Testis (tissue), 5 donors: ENCODE measurements at places on chromosomes 6 and 20. TPM values are rescaled to one million over a fixed set of nuclear protein-coding genes. Genes with fewer than 3 reads are reported as not detected.

DNA sequence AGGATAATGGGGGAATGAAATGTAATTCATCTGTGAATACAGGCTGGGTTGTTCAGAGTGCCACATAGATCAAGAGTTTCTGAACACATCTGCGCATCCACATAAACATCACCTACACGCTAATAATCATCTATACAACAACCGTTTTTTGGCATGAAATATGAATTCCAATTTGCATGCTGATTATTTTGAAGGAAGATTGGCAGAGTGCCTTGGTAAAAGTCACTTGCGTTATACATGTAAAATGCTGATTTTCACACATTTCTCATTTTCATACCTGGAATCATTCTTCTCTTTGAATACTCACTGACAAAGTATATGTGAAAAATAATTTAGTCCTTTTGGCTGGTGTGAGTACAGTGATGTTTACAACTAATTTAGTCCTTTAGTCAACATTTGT, 17.7 kb downstream of the COL9A1 start:
- DNase-seq = no peak

- peak; percentile 49 for DNase-seq
Measured at GRCh38 chr6:13488015-13488895, 855 bp upstream of the GFOD1 start.

DNA sequence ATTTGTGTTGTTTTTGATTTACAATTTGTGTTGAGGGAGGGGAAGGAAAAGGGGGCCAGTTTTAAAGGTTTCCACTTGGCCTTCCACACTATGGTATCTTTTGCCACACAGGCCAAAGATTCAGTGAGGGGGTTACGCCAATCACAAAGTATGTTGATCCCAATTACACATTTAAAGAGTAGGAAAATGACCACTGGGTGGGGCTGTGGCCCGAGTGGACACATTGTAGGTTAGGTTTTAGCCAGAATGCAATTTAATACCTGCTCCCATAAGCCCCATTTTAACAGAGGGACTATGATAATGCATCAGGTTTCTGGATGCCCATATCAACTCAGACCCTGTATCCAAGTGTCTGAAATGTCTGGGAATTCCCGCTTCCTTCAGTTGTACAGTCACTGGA, 15.6 kb downstream of the VGLL2 start:
- DNase-seq = no peak

GRCh38 chr6:29519291-29520010, 31.7 kb upstream of the MAS1L start:
- no peak for DNase-seq

GRCh38 chr20:32235331-32236047, 27.8 kb downstream of the POFUT1 start:
- DNase-seq = no peak

DNA sequence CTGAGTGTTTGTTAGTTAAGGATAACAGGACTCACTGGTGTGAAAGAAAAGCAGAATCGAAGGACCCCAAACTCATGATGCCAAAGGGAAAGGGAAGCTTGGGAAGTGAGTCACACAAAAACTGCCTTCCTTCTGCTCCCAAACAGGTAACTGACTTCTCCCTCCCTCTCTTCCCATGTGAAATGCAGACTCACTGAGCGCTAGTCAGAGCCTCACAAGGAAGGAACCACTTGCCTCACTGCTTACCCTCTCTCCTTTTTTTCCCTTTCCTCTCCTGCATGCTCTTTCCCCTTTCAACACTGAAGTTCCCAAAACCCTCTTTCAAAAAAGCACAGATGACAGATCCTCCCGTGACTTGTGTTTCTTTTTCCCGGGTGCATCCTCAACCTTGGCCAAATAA, 56.4 kb downstream of the LYRM4 start:
- no peak for DNase-seq

DNA sequence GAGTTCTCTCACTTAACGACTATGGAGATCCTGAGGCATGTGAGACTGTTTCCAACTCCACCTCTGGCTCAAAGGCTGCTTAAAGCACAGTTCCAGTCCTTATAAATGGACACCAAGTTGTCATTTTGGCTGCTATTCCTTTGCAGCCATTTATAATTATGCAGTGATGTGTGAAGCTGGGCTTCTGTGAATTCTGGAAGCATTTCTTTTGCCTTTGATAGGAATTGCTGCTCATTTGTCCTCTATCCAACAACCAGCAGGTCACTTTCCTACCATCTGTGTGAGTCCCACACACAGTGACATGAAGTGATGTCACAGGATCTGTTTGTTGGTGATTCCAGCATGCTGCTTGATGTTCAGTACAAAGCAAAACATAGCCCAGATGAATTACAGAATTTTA, 28.5 kb upstream of the EFHC1 start:
- no peak for DNase-seq

DNA sequence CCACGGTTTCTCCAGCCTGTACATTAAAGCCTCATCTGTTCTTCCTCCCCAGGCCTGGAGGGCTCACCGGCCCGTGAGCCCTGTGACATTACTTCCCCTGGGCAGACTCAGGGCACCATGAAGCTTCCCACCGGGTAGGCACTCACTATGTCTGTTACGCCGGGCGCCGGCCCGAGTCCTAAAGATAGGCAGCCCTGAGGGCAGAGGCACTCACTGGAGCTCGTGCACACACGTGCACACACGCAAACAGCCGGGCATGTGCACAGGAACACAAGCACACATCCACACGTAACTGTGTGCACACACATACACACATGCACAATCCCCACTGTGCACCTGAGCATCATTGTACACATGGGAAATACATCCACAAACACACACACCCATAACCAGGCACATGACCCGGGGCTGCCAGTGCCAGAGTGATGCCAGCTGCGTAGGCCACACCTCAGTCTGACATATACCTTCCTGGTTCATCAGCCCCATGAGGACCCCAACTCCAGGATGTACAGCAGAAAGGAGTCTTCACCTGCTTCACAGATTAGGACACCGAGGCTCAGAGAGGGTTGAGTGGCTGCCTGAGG, 83.7 kb downstream of the YTHDF1 start:
- DNase-seq = no peak

GRCh38 chr20:20664795-20665589, 47.5 kb downstream of the RALGAPA2 start:
- peak; percentile 22 for DNase-seq

DNA sequence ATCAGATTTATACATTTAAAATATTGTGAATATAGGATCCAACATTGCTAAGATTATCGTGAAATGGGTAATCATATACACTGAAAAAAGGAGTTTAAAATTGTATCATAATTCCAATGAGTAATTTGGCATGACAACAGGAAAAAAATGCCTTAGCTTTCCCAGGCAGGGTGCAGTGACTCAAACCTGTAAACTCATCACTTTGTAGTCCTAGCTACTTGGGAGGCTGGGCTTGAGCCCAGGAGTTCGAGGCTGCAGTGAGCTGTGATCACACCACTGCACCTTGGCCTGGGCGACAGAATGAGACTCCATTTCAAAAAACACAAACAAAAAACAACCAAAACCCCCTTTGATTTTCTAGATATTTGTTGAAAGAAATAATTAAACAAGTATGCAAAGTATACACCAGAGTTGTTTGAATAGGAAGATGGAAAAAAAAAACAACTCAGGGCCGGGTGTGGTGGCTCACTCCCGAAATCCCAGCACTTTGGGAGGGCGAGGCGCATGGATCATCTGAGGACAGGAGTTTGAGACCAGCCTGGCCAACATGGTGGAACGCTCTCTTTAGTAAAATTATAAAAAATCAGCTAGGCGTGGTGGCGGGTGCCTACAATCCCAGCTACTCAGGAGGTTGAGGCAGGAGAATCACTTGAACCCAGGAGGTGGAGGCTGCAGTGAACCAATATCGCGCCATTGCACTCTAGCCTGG, 98.7 kb downstream of the TRERF1 start:
- no peak for DNase-seq

DNA sequence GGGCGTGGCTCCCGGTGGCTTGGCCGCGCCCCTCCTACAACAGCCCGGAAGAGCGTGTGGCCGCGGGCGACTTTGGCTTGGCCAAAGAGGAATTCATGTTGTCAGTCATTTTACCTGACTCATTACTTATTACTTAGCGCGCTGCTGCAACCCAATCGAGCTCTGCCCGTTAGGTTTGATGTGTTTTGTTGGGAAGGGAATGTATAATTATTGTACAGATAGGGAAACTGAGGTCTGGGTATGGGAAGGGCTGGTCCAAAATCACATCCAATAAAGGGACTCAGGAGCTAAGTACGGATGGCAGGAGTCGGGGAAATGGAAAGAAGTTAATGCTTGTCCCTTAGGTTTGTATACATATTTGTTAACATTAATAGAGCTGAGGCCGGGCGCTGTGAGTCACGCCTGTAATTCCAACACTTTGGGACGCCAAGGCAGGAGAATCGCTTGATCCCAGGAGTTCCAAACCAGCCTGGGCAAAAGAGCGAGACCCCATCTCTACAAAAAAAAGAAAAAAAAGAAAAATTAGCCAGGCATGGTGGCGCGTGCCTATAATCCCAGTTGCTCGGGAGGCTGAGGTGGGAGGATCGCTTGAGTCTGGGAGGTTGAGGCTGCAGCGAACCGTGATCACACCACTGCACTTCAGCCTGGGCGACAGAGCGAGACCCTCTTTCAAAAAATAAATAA, 639 bp upstream of the ZNF335 start:
- DNase-seq = no peak

DNA sequence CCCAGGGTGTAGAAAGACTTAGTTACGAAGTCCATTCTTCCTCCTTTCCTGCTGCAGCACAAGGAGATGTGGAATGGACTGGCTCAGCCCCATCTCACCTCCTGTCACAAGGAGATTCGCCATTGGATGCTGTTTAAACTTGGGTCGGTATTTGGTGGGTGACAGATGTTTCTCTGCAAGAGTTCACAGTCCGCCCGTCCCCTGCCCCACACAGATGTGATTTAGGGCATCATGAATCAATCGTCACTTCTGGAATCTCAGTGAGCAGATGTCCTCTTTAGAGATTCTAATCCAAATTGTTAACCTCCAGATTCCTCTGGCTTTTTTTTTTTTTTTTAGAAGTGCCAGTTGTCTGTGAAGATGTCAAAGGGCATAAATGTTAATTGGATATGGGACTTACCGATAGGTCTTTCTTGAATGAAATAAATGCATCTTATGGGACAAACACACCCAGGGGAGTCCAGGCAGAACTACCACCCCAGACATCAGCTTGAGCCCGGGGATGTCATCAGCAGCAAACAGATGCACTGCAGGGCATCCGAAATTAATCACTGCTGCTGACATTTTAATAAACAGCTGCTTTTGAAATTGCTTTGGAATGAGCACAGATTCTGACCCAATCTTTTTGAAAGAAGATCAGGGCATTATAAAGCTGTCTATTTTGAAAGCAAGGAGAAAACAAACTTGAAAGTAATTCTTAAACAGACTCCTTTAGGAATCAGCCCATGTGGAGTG, 117.6 kb upstream of the CDH4 start:
- no peak for DNase-seq

GRCh38 chr20:61976644-61977418, 88.8 kb downstream of the TAF4 start:
- DNase-seq = no peak

DNA sequence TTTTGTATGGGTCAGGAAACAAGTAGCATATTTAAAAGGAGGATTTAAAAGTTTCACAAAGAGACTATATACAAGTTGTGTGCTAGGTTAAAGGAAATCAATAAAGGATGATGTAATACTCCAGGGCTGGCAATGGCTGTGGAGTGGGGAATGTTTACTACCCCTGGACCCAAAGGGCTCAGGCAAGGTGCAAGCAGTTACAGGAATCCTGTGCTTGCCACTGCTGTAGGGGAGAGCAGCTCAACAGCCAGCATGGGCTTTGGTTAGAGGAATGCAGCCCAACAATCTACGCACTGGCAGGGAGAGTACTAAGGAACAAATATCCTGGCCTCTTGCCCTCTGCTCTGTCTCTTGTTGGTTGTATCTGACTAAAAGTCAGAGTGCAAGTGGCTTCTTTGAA, 1642.2 kb downstream of the KHDRBS2 start:
- DNase-seq = no peak

- DNase-seq = no peak
Measured at GRCh38 chr6:142458836-142459235, 157.0 kb downstream of the ADGRG6 start.

GRCh38 chr20:23286346-23286745, 64.2 kb upstream of the NXT1 start:
- DNase-seq = no peak

DNA sequence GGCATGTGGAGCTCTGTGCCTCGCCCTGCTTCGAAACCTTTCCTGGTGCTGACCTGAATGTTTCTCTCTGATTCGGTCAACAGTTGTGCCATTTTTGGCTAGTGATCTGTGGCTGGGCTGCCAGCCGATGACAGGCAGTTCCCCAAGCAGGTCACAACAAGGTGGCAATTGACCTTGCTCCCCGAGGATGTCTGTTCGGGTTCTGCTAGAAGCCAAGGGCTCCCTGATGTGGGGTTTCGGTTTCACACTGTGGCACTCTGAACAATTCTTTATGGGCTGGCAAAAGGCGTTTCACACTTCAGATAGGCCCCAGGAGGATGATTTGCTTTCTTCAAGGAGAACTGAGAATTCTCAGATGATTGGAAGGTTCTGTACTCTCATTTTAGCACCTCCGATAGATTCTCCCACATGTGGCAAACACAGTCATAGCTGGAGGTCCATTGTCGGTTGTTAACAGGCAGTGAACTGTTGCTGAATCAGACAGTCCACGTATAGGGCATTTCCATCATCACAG, 135.6 kb downstream of the SLC24A3 start:
- DNase-seq = no peak

The ID4 gene
- 122 TPM for total RNA-seq

The PLN gene
- 2.0 TPM for total RNA-seq

The CLVS2 gene
- total RNA-seq = 0.19 TPM

The HLA-DQA2 gene
- not detected for total RNA-seq

The GJA10 gene
- 0.19 TPM for total RNA-seq
